ENCODE measurements at places on chromosomes 7 and 10. TPM values are rescaled to one million over a fixed set of nuclear protein-coding genes. Genes with fewer than 3 reads are reported as not detected.

GRCh38 chr10:3906511-3907111, 121.6 kb upstream of the KLF6 start:
- no peak for DNase-seq

DNA sequence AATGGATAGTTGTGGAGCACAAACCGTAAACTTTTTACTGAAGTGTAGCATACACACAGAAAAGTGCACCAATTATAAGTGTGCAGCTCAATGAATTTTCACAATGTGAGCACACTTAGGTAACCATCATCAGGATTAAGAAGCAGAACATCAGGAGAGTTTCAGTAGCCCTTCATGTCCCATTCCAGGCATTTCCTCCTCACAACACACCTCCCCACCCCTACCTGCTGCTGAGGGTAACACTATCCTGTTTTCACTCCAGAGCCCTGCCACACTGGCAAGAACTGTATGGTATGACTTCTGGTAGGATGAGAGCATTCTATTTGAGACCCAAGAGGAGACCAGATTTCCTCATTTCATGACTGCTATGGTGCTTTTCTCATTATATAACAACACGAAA, 166.5 kb downstream of the PPP1R3A start:
- DNase-seq, result no peak

DNA sequence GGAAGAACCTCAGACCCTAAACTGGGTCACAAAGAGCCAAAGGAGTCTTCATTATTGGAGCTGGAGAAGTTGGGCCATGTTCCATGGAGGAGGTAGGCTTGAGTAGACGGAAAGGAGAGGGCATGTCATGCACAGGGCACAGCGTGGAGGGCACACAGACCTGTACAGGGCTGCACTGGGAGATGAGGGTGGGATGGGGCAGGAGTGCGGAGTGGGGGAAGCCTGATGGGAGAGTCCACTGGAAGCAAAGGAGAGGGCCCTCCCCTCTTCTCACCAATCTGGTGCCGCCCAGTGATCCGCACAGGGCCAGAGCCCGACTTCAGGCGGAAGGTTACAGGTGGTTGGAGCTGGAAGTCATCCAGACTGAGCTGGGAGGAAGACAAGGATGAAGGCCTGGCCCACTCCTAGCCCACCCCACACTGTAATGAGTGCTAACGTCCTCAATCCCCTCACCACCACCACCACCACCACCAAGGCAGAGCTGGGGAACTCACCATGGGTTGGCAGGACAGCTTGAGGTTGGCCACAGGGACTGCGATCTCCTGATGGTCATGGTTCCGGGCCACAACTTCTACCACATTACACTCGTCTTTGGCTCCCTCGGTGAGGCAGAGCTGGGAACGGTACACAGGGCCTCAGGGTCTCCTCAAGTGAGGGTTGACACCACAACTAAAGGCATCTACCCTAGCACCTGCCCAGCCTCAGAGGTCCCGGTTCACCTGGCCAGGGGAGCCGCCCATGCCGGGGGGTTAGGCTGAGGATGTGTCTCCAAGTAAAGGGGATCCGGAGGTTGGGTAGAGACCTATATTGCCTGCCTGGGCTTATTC, 1.0 kb downstream of the NPM3 start:
- DNase-seq, result no peak

GRCh38 chr10:132058793-132059759, 6.7 kb upstream of the JAKMIP3 start:
- no peak for DNase-seq

DNA sequence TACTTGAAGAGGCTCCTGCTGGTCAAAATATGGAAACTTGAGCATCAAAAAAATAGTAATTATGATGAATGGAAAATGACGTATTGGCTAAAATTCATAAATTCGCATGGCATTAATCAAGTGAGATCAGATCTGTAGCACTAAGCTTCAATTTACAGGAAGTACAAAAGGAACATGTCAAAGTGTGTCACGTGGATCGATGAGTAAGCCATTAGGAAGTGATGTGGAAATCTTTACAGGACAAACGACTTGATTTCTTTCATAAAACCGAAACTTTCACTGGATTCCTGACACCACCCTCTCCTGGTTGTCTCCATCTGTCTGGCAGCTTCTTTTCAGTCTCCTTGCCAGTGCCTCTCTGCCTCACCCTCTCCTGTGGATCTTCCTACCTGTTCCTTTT, 25.8 kb downstream of the AKR1C8 start:
- DNase-seq, result no peak

GRCh38 chr7:33645104-33645503, 260.2 kb upstream of the BMPER start:
- no peak for DNase-seq

Gene GPR85
- 0.22 TPM for total RNA-seq

All from epithelial cell of proximal tubule (primary cell).